ENCODE measurements at places on chromosomes 4 and X.

GRCh38 chr4:10084651-10085358 is 31.8 kb downstream of the WDR1 start:
- H3K4me3 ChIP-seq: no peak overlapping the region
- H3K36me3 ChIP-seq: peaks cover 99% of the 10 kb centered on the region
- DNase-seq: no peak
- H3K27me3 ChIP-seq: no peaks in the 10 kb centered on the region

- no peak overlapping the region for H3K4me3 ChIP-seq
- H3K36me3 ChIP-seq: no peaks in the 10 kb centered on the region
- no peak overlapping the region for H3K27ac ChIP-seq
- H3K27me3 ChIP-seq: no peaks in the 10 kb centered on the region
- H3K4me1 ChIP-seq: no peaks in the 10 kb centered on the region
- DNase-seq: no peak
Measured at GRCh38 chr4:56271131-56271530, 116.2 kb downstream of the AASDH start.

GRCh38 chrX:9867753-9868152 is 81.5 kb downstream of the SHROOM2 start:
- H3K36me3 ChIP-seq: no peaks in the 10 kb centered on the region
- no peak overlapping the region for H3K27ac ChIP-seq
- no peak overlapping the region for H3K4me3 ChIP-seq
- H3K4me1 ChIP-seq: no peaks in the 10 kb centered on the region

- H3K27ac ChIP-seq: no peak overlapping the region
- H3K4me1 ChIP-seq: no peaks in the 10 kb centered on the region
- no peak overlapping the region for H3K4me3 ChIP-seq
- H3K36me3 ChIP-seq: no peaks in the 10 kb centered on the region
- no peaks in the 10 kb centered on the region for H3K27me3 ChIP-seq
Measured at GRCh38 chrX:39675619-39676018, 422.1 kb downstream of the BCOR start.

GRCh38 chr4:114384629-114385028 is 214.0 kb upstream of the UGT8 start:
- H3K27me3 ChIP-seq: no peaks in the 10 kb centered on the region
- DNase-seq: no peak
- H3K36me3 ChIP-seq: no peaks in the 10 kb centered on the region
- no peak overlapping the region for H3K27ac ChIP-seq
- H3K4me3 ChIP-seq: no peak overlapping the region

GRCh38 chrX:8037593-8038348 is 110.6 kb upstream of the PNPLA4 start:
- H3K27me3 ChIP-seq: no peaks in the 10 kb centered on the region
- peaks cover 5% of the 10 kb centered on the region for H3K4me1 ChIP-seq
- no peaks in the 10 kb centered on the region for H3K36me3 ChIP-seq

DNA sequence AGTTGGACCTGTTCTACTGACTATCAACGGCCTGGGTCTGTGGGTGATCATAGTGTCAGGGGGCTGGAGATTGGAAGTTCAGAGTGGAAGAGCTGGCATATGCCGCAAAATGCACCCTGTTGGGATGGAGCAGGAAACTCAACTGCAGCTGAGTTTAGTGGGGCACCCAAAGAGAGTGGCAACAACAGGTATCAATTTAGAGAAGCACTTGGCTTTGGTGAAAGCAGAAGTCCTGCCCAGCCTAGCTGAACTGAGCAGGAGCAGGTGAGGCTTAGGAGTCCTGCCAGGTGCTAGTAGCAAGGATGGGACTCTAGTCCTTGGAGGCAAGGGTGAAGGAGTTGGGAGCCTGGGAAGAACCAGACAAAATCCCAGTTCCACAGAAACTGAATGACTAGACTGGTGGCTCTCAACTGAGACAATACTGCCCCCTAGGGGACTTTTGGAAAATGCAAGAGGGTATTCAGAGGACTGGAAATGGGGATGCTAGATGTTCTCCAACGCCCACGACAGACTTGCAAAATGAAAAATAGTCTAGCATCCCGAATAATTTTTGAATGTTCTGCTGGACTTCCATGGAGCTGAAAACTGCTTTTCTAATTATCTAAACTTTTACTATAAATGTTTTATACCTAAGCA is 49.4 kb downstream of the RTL9 start:
- no peaks in the 10 kb centered on the region for H3K4me1 ChIP-seq
- H3K27me3 ChIP-seq: peaks cover 3% of the 10 kb centered on the region
- no peaks in the 10 kb centered on the region for H3K36me3 ChIP-seq
- no peak overlapping the region for H3K27ac ChIP-seq
- H3K4me3 ChIP-seq: no peak overlapping the region
- no peak for DNase-seq

GRCh38 chr4:179472164-179472563 is 2029.9 kb upstream of the AGA start:
- no peak for DNase-seq
- no peaks in the 10 kb centered on the region for H3K27me3 ChIP-seq
- H3K36me3 ChIP-seq: no peaks in the 10 kb centered on the region
- H3K4me1 ChIP-seq: no peaks in the 10 kb centered on the region

DNA sequence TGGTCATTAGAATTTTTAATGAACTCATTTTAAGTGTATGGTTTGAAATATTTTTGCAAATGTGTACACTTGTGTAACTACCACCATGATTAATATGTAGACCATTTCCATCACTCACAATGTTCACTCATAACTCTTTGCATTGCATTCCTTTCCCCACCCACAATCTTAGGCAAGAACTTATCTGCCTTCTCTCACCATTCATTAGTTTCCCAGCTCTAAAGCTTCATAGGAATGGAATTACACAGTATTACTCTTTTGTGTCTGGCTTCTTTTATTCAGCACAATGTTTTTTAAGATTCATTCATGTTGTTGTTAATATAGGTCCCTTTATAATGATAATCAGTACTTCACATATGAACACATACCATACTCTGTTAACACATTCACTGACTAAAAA is 106.1 kb downstream of the ARAP2 start:
- H3K4me3 ChIP-seq: no peak overlapping the region
- H3K36me3 ChIP-seq: no peaks in the 10 kb centered on the region
- H3K27ac ChIP-seq: no peak overlapping the region
- no peak for DNase-seq

DNA sequence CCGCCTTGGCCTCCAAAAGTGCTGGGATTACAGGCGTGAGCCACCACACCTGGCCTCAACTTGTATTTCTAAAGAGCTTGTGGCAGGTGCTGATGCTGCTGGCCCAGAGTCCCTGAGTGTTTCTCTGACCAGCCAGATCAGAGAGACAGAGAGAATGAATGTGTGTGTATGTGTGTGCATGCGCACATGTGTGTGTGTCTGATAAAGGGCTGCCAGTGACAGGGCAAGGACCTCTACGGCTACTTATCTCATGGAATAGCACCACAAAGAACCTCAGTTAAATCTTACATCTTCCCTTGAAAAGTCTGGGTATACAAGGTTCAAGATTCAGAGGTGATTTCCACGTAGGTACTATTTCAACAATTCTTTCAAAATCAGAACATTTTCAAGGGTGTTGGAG is 86.0 kb downstream of the SCD5 start:
- no peak overlapping the region for H3K27ac ChIP-seq
- H3K36me3 ChIP-seq: no peaks in the 10 kb centered on the region
- no peak for DNase-seq
- H3K27me3 ChIP-seq: no peaks in the 10 kb centered on the region
- no peaks in the 10 kb centered on the region for H3K4me1 ChIP-seq

DNA sequence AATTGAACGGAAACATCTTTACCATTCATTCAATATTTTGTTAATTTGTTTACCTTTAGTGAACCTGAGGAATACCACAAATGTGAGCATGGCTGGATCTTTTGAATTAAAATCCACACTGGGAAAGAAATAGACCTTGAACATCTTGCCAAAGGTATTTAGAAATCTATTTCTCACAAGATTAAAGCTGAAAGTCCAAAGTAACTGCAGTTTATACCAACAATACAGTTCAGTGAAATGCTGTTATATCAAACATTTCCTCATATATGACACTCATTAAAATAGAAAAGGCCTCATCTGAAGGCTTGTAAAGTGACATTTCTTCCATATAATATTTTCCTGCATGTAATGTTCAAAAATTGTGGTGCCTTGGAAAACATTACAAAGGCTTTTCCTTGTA is 166.5 kb upstream of the HAND2 start:
- H3K36me3 ChIP-seq: no peaks in the 10 kb centered on the region
- H3K4me1 ChIP-seq: no peaks in the 10 kb centered on the region
- peak overlapping the region; percentile 81 for H3K27ac ChIP-seq
- no peak for DNase-seq
- no peaks in the 10 kb centered on the region for H3K27me3 ChIP-seq

GRCh38 chr4:176271749-176272148 is 2.7 kb upstream of the ASB5 start:
- no peaks in the 10 kb centered on the region for H3K36me3 ChIP-seq
- DNase-seq: no peak
- H3K4me3 ChIP-seq: no peak overlapping the region
- no peaks in the 10 kb centered on the region for H3K27me3 ChIP-seq

GRCh38 chr4:55251896-55252295 is 94.1 kb upstream of the SRD5A3 start:
- no peaks in the 10 kb centered on the region for H3K27me3 ChIP-seq
- H3K4me1 ChIP-seq: no peaks in the 10 kb centered on the region
- no peak for DNase-seq
- H3K27ac ChIP-seq: no peak overlapping the region

- H3K4me3 ChIP-seq: no peak overlapping the region
- no peaks in the 10 kb centered on the region for H3K27me3 ChIP-seq
- DNase-seq: no peak
- no peaks in the 10 kb centered on the region for H3K36me3 ChIP-seq
Measured at GRCh38 chr4:100816436-100817045, 298.7 kb upstream of the EMCN start.

GRCh38 chr4:84995386-84995785 is 28.9 kb upstream of the WDFY3 start:
- no peak overlapping the region for H3K4me3 ChIP-seq
- no peak overlapping the region for H3K27ac ChIP-seq
- H3K4me1 ChIP-seq: no peaks in the 10 kb centered on the region
- no peaks in the 10 kb centered on the region for H3K27me3 ChIP-seq
- no peak for DNase-seq

DNA sequence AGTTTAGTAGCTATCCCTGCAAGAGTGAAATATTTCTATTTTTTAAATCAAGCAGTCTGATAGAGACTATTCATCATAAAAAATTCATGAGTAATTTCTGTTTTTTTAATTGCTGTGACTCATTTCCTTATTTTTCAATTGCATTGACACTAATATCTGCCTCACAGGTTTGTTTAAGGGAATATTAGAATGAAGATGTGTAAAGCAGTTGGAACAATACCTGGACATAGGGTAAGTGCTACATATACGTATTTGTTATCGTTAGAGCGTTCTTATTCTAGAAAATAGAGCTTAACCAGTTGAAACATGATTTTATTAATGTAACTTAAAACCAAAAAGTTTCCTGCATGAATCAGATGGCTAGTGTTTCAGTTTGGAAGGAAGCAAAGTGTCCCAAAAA is 2211.3 kb downstream of the PCDH7 start:
- no peak overlapping the region for H3K27ac ChIP-seq
- H3K4me3 ChIP-seq: no peak overlapping the region
- H3K36me3 ChIP-seq: no peaks in the 10 kb centered on the region

- H3K27ac ChIP-seq: no peak overlapping the region
- H3K27me3 ChIP-seq: no peaks in the 10 kb centered on the region
- H3K4me3 ChIP-seq: no peak overlapping the region
- no peaks in the 10 kb centered on the region for H3K4me1 ChIP-seq
- no peak for DNase-seq
Measured at GRCh38 chrX:48636776-48637175, 39.5 kb downstream of the WDR13 start.

DNA sequence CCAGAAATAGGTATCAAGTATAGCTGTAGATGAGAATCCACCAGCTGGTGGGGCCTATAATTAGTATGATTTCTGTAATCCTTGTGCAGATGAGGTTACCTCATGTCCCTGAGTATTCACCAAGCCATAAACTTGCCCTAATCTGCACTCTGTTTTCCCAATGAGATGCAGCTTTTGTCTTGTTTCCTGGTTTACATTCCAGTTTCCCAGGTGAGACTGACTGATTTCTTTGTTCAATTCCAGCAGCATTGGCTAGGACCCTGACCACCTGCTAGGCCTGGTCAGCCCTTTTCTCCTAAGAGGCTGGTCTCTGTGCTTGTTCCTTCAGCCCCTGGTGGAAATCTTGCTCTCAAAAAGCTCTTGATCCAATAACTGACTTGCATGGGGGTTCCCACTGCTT is 44.6 kb downstream of the GABRB1 start:
- H3K27me3 ChIP-seq: no peaks in the 10 kb centered on the region
- no peaks in the 10 kb centered on the region for H3K4me1 ChIP-seq

DNA sequence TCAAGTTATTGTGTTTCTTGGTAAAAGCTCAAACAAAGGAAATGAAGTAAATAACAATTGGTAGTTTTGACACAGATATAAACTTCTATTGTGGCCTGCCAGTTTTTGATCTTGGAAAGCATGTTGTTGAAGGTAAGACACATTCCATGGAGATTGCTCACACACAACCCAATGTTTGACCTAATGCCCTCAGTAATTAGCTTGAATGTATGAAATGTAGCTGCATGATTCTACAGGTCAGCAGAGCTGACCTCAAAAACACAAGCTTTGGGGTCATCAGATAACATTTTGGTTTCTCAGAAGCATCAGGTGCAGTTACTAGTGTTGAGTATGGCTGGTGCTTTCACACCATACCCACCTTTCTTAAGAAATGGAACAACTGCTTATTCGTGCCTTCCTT is 16.5 kb downstream of the GPR173 start:
- no peaks in the 10 kb centered on the region for H3K27me3 ChIP-seq
- H3K27ac ChIP-seq: no peak overlapping the region
- DNase-seq: no peak
- H3K4me1 ChIP-seq: no peaks in the 10 kb centered on the region
- H3K36me3 ChIP-seq: no peaks in the 10 kb centered on the region

GRCh38 chr4:112318239-112319142 is 21.3 kb downstream of the ALPK1 start:
- peaks cover 4% of the 10 kb centered on the region for H3K4me1 ChIP-seq
- H3K4me3 ChIP-seq: no peak overlapping the region
- H3K27me3 ChIP-seq: no peaks in the 10 kb centered on the region
- no peak overlapping the region for H3K27ac ChIP-seq

DNA sequence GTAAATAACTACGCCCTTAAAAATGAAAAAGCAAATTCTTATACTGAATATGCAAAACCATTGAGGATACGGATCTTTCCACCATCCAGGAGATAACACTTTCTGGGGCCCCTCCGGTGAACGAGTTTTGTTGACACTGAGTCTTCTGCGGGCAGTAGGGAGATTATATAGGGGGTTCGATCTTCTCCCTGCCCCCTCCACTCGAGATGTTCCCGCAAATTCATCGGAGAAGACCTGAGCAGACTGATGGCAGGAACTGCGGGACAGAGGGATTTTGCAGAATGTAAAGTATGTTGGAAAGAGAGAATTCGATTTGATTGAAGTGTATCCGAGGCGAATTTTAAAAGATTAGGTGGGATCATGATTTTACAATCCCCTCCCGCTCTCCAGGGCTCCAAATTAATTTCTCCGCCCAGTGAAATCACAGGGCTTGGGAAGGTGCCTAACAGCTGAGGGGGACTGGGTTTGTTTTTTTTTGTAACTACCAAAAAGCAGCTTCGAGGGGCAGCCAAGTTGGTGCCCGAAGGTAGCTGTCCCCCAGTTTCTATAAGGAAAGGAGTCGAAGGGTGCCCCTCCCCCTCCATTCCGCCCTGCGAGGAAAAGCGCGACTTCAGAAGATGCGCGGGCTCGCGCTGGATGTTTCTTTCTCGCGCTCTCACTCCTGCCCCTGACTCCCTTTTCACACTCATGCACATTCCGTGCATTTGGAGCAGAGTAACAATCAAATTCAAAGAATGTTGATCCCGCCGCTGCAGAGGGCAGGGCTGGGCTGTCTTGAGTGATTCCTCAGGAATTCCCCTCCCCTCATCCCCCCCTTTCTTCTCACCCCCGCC is 1.2 kb downstream of the TMEM255A start:
- no peaks in the 10 kb centered on the region for H3K27me3 ChIP-seq
- H3K4me3 ChIP-seq: peak overlapping the region; percentile 49
- H3K4me1 ChIP-seq: no peaks in the 10 kb centered on the region
- H3K27ac ChIP-seq: no peak overlapping the region
- no peak for DNase-seq
- no peaks in the 10 kb centered on the region for H3K36me3 ChIP-seq

Measured in heart left ventricle (tissue), 16 donors.